ENCODE measurements at places on chromosomes 6 and 20.
A peak's percentile ranks its signal among the peaks of the same experiment; 100 is the strongest.

DNA sequence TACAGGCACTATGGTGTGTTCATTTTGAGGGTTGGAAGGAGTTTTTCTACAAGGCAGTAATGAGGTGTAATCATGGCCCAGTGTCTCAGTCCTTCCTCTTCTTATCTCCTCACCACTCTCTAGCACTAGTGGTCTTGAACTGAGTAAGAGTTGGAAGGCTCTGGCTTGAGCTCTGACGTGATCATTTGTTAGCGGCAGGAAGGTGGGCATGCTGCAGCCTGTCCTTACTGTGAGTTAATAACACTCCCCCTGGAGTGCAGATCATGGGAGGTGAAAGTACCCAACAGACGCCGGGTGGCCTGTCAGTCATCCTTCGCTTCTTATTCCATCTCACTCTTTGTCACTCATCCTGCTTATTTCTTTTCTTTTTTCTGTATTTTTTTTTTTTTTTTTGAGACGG lies 356.9 kb downstream of the CDKAL1 start:
- DNase-seq = no peak

GRCh38 chr6:32472781-32473375 lies 33.2 kb downstream of the HLA-DRA start:
- DNase-seq = no peak

DNA sequence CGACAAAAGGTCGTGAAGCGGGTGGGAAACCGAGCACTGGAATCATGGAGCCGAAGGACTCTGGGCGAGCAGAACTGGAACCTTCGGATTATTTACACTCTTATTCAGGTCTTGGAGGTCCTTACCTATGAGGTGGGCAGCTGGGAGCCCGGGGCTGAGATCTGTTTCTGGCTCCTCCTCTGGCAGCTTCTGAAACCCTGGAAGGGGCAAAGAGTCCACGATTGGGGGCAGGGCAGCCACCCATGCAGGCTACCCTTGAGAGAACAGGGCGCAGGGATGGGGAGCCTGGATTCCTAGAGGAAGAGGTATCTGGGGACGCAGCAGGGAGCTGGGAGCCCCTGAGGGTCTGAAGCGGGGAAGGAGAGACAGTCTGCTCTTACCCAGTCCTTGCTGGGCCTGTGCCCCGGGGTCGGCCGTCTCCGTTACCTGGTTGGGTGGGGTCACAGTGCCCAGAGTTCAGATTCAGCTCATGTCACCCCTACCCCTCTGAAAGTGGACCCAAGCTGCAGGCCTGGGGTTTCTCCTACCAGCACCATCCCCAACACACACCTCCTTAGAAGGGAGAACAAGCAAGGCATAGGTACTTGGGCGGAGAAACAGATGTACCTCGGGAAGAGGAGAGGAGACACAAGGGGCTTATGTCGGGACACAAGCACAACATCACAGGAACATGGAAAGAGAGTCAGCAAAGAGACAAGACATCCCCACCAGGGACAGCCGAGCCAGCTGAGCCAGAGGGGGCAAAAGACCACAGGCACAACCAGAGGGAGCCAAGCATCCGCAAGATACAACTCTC lies 592 bp downstream of the LTB start:
- no peak for DNase-seq

- peak; percentile 47 for DNase-seq
Observed at GRCh38 chr6:12751694-12752325, 35.2 kb downstream of the PHACTR1 start.

- DNase-seq = no peak
Observed at GRCh38 chr6:109204511-109204910, 109.2 kb downstream of the CEP57L1 start.

DNA sequence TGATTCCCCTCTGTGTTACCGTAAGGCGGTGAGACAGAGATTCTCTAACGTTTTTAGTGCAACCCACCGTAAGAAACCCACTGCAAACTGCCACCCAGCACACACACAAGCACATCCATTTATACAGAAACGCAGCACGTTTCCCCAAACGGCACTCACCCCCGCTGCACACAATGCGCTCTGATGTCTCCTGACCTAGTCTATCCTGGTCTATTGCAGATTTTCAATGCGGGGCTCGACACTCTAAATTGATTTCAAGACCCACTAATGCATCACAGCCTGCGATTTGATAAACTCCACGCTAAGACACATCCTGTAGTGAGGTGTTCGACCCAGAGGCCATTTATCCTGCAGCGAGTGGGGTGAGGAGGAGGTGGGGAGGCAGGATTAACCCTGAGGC lies 63.7 kb upstream of the SULF2 start:
- DNase-seq = no peak

DNA sequence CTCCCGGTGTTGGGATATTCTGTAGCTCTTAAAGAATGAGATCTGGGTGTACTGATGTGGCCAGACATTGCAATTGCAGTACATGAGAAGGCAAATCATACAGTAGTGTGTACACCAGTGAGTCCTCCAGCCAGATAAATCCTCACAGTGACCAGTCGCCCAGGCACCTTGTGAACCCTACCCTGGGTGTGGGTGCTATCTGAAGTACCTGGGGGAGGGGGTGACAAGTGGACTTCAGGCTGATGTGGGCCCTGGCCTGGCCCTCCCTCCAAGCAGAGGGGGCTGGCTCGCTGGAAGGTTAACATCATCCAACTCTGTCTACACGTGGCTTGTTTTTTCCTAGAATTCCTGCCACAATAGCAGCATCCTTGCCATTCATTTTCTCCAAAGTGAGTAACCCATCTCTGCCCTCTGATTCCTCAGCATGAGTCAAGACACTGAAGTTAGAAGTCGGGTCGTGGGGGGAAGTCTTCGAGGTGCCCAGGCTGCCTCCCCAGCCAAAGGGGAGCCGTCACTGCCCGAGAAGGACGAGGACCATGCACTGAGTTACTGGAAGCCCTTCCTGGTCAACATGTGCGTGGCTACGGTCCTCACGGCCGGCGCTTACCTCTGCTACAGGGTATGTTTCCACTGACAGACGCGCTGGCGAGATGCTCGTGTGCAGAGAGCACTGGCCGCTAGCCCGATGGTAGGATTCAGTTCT lies 70.8 kb downstream of the PTPN1 start:
- no peak for DNase-seq

DNA sequence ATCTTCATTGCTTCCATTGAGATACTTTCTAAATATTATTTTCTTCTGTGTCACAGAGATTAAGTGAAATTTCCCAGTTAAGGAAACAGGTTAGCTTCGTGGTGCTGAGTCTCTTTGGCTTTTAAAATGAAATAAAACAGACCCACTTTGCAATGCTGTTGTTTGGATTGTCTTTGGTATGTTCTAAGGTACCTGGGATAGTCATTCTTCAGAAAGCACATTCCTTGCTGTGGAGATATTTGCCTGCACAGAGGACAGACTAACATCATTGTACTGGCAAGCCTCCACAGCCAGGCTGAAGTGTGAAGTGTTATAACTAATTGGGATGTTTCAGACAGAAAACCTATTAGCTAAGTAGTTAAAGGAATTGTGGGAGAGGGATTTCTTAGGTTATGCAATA lies 148.8 kb upstream of the EPHA7 start:
- no peak for DNase-seq

DNA sequence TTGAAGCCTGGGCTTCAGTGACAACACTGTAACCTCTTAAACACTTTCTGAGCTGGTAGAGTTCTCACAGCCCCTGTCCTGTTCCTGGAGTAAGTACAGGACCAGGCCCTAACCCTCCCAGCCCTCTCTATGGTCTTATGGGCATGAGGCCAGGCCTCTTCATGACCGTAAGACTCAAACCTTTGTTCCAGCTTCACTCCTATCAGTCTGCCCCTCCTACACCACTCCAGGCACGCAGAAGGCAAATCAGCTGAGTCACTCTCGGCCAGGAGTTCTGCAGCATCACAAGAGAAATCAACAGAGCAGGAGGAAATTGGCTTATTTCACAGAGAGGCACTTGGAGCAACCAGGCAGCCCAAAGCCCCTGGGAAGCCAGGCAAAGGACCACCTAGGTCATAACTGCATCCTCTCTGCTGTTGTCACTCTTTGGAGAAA lies 25.3 kb upstream of the CHD6 start:
- DNase-seq = peak; percentile 73

DNA sequence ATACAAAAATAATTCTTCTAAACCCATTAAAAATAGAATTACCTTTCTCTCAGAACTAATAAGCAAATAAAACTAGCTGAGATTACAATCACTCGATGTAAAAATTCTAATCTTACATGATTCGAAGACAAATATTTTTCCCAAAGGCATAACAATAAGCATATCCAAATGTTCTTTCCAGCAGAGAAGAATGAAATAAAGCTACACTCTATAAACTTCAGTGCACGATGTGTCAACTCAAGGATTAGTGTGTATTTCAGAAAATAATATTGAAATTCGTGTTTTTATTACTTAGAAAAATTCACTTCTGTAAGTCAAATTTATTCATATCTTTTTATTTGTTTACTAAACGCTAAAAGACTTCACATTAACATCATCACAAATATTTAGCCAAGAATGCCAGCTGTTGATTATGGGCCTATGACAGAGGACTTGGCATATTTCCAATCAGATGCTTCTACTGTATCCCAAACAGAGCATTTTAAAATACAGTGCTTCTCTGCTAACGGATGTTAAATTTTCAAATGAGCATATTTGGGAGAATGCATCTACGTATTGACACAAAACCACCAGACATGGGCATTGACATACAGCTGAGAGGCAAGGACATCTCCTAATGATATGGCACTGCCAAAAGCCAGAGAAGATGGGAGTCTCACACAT lies 54.7 kb upstream of the PDE7B start:
- DNase-seq = no peak

DNA sequence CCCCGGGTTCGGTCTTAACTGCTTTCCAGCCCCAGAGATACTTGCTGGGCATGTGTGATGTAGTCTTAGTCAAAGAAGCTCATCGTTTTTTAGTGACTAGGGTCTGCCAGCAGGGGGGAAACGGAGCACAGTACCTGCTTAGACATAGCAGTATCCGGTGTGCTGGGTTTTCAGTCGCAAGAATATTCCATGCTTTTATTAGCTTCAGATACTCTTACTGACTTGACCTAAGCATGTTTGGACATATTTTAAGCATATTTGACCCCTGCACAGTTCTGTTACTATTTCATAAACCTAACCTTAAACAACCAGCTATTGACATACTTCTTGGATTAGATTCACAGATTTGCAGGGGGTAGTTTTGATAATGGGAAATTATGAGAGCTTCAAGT lies 3.0 kb downstream of the E2F3 start:
- peak; percentile 84 for DNase-seq

DNA sequence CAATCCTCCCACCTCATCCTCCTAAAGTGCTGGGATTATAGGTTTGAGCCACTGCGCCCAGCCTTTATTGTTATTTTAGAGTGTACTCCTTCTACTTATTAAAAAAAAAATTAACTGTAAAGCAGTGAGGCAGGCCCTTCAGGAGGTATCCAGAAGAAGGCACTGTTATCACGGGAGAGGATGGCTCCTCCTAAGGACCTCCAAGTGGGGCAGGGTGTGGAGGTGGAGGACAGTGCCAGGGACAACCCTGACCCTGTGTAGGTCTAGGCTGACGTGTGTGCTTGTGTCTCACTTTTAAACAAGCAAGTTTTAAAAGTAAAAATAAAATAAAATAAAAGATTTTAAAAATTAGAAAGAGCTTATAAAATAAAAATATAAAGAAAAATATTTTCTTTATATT lies 23.7 kb upstream of the TAF4 start:
- DNase-seq = peak; percentile 51

- no peak for DNase-seq
Observed at GRCh38 chr20:43832096-43832816, 82.4 kb upstream of the TOX2 start.

GRCh38 chr6:85867595-85867994 lies 224.9 kb upstream of the SYNCRIP start:
- DNase-seq = no peak

DNA sequence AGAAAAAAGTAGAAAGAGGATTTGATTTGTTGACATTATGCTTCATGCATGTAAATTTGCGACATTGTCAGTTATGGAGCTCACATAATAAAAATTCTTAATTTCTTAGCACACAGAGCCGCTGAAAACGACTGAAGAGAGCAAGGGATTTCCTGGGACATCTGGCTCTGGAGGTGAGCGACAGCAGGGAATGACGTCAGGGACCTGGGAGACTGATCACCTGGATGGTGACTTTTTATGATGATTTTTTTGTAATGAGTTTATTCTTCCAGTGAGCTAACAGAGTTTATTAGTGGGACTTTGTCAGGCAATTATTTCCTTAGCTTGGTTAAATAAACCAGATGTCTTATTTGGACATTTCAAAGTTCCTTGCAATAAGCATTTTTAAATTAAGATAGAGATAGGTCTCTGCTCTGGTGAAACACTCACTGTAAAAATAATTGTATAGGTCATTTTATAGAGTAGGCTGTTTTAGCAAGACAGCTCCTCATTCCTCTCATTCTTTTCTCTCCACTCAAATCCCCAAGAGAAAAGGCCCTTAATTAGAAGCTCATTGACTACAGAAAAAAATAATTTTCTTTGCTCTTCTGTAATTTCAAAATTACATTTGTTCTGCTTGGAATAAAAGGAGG lies 19.4 kb downstream of the TMEM200A start:
- no peak for DNase-seq

- DNase-seq = no peak
Observed at GRCh38 chr6:137492289-137493217, 1.6 kb downstream of the OLIG3 start.

DNA sequence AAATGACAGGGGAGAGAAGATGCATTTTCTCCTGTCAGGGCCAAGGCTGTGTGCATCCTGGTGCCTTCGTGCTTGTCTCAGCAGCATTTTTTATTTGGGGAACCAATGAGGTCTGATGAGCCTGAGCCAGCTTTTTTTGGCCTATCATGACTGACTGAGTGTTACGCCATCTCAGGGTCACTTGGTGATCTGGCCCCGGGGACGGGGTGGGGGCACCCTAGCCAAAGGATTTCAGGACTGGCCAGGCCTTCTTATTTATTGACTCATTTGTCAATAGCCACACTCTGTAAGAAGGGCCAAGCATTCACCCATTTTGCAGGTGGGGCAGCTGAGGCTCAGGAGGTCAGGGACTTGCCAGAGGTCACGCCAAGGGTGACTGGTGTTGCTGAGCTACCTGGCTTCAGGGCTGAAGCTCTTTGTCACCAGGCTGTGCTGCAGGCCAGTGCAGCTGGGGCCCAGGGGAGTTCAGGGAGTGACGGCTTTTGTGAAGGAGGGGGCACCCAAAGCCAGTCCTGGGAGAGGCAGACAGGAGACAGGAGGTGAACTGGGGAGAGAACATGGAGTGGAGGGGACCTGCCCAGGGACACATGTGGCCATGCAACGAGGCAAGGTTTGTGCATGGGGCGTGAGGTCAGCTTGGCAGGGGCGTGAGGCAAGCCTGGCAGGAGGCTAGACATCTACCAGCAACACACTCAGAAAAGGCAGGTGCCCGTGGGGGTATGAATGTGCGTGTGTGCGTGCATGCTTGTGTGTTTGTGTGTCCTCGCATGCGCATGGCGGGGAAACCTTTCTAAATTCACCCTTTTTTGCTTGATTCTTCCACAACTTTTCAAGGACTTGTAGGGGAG lies 31.1 kb downstream of the VSTM2L start:
- no peak for DNase-seq

GRCh38 chr6:4341078-4341797 lies 205.9 kb upstream of the ECI2 start:
- no peak for DNase-seq

DNA sequence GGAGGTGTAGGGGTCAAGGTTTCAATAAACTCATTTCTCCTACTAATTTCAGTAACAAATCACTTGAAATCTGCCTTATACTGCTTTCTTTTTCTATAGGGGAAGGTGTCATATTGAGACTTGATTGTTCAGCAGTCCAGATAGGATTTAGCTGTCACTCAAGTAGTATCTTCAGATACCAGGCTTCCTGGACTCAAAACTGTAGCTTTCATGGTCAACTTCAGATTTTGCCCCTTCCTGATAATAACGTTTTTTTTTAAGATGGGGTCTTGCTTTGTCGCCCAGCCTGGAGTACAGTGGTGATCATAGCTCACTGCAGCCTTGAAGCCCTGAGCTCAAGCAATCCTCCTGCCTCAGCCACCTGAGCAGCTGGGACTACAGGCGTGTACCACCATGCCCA lies 77.8 kb downstream of the JAG1 start:
- DNase-seq = no peak

Data from erythroblast (primary cell).